ENCODE measurements at places on chromosomes 5 and 9. TPM values are rescaled to one million over a fixed set of nuclear protein-coding genes. Genes with fewer than 3 reads are reported as not detected.

Gene SFXN1
- polyA plus RNA-seq: 50.1 TPM

Gene TBC1D2
- 3.6 TPM for polyA plus RNA-seq

Gene HRH2
- polyA plus RNA-seq: 3.2 TPM

Gene WDR31
- 7.9 TPM for polyA plus RNA-seq

Gene C5orf63
- 11.6 TPM for polyA plus RNA-seq

DNA sequence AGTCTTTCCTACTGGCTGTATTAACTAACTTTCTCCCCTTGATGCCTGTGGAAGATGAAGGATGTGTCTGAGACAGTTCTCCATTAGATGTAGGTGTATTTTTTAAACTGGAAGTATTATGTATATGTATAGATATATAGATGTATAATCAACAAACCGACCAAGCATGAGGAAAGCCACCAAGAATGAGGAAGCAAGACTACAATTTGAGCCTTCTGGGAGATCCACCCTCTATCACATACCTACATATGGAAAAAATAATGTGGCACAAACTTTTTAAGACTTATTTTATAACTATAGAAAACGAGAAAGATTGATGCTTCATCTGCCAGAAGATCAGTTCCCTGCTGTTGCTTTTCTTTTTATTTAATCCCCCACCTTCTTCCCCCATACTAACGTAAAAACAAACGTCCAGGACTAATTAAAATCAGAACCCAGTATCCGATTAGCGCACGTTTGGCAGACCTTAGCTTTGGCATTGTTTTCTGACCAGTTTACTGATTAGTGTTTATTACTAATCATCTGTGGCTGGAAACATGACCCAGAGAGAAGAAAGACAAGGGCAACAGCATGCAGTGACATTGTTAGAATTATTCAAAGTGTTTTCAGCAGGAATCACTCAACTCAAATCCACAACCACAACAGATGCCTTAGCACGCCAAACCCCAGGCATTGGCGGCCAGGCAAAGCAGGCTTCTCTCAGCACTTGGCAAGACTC, 490.2 kb downstream of the EBF1 start:
- no peak for DNase-seq

DNA sequence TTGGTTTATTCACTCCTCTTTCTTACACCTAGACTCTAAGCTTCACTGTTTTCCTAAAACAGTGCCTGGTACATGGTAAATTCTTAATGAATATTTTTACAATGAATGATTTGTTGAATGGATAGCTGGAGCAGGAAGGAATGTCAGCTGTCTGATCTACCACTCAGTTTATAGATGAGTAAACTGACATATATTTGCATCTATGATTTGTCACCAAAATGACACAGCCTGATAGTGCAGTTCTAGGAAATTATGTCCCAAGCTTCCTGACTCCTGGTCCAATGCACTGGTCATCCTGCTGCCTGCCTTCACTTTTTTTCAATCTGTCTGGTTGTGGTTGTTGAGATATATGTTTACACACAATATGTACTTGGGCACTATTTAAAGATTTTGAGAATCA, 651.7 kb upstream of the WWC1 start:
- DNase-seq: no peak

GRCh38 chr9:110030632-110031031, 177.3 kb downstream of the C9orf152 start:
- no peak for DNase-seq

- DNase-seq: no peak
These were observed 10.9 kb downstream of the ACTL7B start for GRCh38 chr9:108844856-108845255.

DNA sequence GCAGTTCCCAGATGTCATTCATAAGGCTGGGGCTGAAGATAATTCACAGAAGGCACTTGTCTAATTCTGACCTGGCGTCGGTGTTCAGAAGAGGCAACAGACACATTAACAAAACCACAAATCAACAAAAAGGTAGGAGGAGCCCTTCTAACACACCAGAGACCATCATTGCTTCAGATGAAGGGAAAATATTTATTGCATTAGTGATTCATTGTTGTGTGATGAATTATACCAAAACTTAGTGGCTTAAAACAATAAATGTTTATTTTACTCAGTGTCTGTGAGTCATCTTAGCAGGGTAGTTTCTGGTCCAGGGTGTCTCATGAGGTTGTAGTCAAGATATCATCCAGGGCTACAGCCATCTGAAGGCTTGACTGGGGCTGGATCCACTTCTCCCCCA, 91.3 kb upstream of the KIF2A start:
- no peak for DNase-seq
